ENCODE measurements at places on chromosomes 7 and 10.
A peak's percentile ranks its signal among the peaks of the same experiment; 100 is the strongest.

DNA sequence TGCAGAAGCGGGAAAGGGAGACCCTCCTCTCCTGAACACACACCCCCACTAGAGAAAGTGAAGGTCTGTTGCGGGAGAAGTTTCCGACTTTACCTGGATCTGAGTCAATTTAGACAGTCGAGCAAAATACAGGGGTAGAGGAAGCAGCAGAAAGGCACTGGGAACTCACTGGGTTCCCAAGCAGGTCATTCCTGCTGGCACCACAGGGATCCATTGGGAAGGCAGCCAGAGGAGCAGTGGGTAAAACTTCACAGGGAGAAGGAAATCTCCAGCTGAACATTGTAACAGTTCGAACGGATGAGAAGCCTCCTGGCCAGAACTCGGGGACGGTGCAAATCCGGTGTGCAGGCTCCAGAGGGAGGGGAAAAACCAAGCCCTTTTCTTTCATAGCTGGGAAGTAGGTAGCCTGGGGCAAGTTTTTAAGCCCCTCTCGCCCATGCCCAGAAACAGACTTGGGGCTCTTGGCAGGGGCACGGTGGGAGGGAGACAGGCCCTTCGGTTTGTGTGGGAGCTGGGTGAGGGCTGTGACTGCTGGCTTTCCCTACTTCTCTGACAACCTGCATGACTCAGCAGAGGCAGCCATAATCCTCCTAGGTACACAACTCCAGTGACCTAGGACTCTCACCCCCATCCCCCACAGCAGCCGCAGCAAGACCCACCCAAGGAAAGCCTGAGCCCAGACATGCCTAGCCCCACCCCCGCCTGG is 51.9 kb downstream of the DDC start:
- no peak for DNase-seq

DNA sequence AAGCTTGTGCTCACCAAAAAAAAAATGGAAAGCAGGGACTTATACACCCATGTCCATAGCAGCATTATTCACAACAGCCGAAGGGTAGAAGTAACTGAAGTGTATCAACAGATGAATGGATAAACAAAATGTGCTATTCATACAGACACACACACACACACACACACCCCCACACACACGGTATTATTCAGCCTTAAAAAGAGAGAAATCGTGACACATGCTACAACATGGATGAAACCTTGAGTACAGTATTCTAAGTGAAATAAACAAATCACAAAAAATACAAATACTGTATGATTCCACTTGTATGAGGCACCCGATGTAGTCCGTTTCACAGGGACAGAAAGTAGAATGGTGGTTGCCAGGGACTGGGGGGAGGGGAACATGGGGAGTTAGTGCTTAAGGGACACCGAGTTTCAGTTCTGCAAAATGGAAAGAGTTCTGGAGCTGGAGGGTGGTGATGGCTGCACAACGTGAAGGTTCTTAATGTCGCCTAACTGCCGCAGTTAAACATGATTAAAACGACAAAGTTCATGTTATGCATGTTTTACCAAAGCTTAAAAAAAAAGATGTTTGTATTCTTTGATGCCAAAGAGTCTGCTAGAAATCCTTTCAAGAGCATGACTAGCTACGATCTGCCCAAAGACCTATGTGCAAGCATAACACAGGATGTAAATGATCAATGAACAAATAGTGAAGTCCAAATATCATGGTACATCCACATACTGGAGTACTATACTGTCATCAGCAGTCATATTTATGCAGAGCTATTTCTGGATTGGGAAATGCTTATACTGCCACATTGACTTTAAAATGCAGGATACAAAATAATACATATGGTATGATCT is 7.2 kb downstream of the TNS3 start:
- DNase-seq: peak; percentile 17

DNA sequence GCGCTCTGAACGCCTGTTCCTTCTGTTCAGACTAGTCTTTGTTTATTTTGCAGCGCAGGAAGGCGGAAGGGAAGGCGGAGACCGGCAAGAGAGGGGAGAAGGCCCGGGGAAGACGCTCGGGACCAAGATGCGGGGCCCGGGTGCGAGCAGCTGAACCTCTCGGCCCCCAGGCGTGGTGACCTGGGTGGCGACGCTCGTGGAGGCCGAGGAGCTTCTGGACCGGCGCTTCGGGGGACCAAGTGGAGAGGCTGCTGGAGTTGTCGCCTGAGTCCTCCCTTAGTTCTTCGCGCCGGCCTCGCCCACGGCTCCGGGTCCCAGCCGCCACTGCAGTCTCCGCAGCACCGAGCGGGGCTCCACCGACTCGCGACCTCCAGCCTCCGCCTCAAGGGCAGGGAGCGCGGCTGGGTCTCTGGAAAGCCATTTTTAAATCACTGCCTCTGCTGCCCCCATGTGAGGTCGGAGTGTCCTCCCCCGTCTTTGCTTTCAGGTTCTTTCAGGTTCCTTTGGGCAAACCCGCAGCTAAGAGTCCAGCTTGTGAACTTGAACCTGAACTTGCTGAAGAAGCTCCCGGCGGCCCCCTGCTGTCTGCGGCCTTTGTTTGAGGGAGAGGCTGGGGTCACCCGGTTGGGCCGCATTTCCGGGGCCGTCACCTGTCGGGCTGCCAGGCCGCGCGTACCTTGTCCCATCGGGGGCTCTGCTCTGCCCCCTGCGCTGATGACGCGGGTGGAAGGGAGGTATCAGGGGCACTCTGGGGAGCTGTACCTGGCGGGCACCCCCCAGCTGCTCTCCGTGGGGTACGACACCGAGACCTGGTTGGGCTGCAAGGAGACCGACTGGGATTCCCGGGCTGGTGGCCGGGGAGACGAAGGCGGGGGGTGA is 136.0 kb downstream of the KIF20B start:
- DNase-seq: peak; percentile 25

- peak; percentile 45 for DNase-seq
These were observed 851 bp downstream of the MKRN1 start for GRCh38 chr7:140478246-140479061.

DNA sequence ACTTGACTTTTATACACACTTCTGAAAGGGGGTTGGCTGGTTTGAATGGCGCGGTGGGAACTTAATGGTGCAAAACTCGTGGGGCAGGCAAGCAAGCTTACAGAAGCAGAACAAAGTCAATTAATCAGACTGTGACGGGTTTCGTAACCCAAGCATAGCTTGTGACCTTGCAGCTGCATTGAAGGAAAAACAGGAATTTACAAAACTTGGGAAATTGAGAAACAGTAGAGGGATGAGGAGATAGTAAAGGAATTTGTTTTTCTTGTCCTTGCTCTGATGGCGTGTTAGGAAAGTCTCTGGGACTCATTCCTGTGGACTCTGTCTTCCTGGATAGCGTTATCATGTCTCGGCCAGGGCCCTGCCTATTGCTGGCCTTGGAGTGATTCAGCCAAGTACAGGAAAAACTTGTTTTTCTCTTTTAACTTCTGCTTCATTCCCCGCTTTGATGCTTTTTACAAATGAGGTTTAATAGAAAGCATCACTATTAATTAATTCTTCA is 220.0 kb upstream of the KCND2 start:
- DNase-seq: no peak

DNA sequence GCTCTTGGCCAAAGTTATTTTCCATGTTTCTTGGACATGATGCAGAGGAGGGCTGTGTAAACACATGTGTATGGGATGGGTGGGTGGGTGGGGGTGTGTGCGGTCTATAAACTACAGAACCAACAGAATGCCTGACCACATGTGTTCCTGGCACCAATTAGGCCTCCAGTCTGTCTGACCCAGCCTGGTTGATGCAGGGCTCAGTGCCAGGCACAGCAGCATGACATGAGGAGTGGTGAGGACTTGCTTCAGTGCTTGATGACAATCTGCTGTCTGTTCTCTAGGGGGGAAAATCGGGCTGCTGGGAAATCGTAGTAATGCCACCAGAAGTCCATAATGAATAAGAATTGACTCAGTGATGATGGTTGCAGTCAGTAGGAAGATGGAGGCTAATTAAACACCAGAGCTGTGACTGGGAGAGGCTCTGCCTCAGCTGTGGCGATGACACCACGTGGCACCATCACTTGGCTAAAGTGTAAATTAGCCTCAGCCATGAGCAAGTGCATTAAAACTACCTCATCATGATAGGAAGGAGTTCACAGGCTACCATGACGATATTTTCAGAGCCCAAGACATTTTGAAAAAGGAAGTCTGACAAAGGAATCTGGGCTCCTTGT is 260.1 kb upstream of the PODXL start:
- no peak for DNase-seq

DNA sequence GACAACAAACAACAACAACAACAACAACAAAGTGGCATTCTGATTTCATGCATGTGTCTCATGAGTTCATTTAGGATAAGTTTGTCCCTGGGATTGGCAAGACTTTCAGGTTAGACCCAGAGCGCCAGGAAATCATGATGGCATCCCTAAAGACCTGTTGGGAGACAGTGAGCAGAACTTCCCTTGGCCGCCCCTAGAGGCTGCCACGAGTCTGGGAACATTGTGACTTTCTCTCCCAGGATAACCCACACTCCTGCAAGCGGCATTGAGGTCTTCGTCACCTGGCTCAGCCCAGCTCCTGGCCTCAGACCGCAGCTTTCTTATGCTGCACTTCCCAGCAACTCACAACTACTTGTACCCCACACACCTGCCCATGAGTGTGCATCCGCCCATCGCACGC is 80.5 kb upstream of the RNF32 start:
- DNase-seq: no peak
